ENCODE measurements at places on chromosomes 11 and 22. TPM values are rescaled to one million over a fixed set of nuclear protein-coding genes. Genes with fewer than 3 reads are reported as not detected.

FXYD2 gene
- total RNA-seq = 3.0 TPM

LMO2 gene
- 32.1 TPM for total RNA-seq

OR8G1 gene
- total RNA-seq = not detected

SCGB2A2 gene
- total RNA-seq = not detected

IGLL1 gene
- not detected for total RNA-seq

DDI1 gene
- total RNA-seq = not detected

DNAJC24 gene
- total RNA-seq = 3.2 TPM

MS4A4A gene
- 10.2 TPM for total RNA-seq

NDUFV1 gene
- 205 TPM for total RNA-seq

UBQLNL gene
- total RNA-seq = 0.27 TPM

PHOX2A gene
- total RNA-seq = not detected

CFAP300 gene
- total RNA-seq = 6.3 TPM

RAB38 gene
- total RNA-seq = 6.3 TPM

CNGA4 gene
- 0.23 TPM for total RNA-seq

XPNPEP3 gene
- 20.1 TPM for total RNA-seq

C11orf91 gene
- 1.3 TPM for total RNA-seq

OR4A16 gene
- total RNA-seq = not detected

FOSL1 gene
- total RNA-seq = 16.9 TPM

OR56B4 gene
- total RNA-seq = not detected

BAIAP2L2 gene
- total RNA-seq = 6.3 TPM

CALCA gene
- 1.4 TPM for total RNA-seq

MS4A2 gene
- total RNA-seq = 2.3 TPM

APOL5 gene
- not detected for total RNA-seq

NEFH gene
- not detected for total RNA-seq

C11orf68 gene
- 22.3 TPM for total RNA-seq

TMEM86A gene
- 18.0 TPM for total RNA-seq

LRRC32 gene
- 118 TPM for total RNA-seq

LGR4 gene
- 5.0 TPM for total RNA-seq

CCDC86 gene
- total RNA-seq = 25.1 TPM

LRRC75B gene
- total RNA-seq = 9.7 TPM

PKNOX2 gene
- total RNA-seq = 2.9 TPM

TMEM80 gene
- 28.6 TPM for total RNA-seq

OR52A1 gene
- not detected for total RNA-seq

TMEM25 gene
- 23.0 TPM for total RNA-seq

SYT12 gene
- total RNA-seq = 0.24 TPM

C11orf65 gene
- total RNA-seq = 0.46 TPM

OR4A5 gene
- total RNA-seq = not detected

GCAT gene
- 2.7 TPM for total RNA-seq

KIRREL3 gene
- total RNA-seq = 0.24 TPM

CATSPER1 gene
- 1.2 TPM for total RNA-seq

JAML gene
- total RNA-seq = 54.5 TPM

POU2AF1 gene
- 2.2 TPM for total RNA-seq

LRRC56 gene
- 5.4 TPM for total RNA-seq

ANKK1 gene
- total RNA-seq = 0.24 TPM

PNPLA5 gene
- not detected for total RNA-seq

NPAS4 gene
- not detected for total RNA-seq

TPP1 gene
- 71.6 TPM for total RNA-seq

SYT8 gene
- total RNA-seq = 7.9 TPM

PRR33 gene
- not detected for total RNA-seq

TSSK2 gene
- not detected for total RNA-seq

RCOR2 gene
- not detected for total RNA-seq

LGALS1 gene
- total RNA-seq = 301 TPM

UBE2L6 gene
- 92.2 TPM for total RNA-seq

OR51B5 gene
- total RNA-seq = not detected

INSC gene
- not detected for total RNA-seq
